ENCODE measurements at places on chromosomes 5 and 9.
A peak's percentile ranks its signal among the peaks of the same experiment; 100 is the strongest.

GRCh38 chr9:74691058-74691457 lies 193.9 kb downstream of the RORB start:
- DNase-seq, result no peak

DNA sequence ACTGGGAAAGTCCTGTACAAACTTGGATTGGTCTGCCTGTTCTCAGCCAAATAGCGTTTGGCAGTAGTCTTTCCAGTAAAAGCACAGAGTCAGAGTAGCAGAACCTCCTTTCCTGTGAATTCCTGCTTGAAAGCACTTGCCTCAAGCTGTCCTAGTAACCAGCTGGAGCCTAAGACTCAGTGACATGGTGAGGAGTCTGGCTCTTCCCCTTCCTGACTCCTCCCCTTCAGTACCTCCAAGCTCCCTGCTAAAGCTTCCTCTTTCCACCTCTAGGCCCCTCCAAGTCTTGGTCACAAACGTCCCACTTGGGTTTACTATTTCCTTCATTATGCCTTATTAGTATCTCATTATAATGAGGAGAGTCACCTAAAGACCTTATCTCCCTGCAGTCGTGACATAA lies 21.4 kb upstream of the FAM81B start:
- DNase-seq, result no peak

- DNase-seq, result no peak
Measured at GRCh38 chr9:114124666-114125475, 25.8 kb upstream of the KIF12 start.

DNA sequence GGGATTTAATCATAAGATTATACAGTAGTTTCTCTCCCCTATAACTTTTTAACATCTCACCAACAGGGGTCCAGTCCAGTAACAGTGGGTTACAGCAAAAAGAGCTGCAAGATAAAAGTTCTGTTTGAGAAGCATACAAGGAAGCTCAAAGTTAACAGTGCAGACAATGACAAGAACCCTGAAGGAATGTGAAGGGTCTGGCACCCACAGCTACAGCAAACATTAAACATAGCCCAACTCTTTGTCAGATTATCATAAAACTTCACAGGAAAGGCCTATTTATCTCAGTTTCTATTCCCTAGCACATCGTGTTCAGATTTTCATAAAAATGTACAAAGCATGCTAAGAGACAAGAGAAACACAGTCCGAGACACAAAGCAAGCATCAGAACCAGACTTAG lies 309.4 kb downstream of the DIRAS2 start:
- DNase-seq, result no peak

DNA sequence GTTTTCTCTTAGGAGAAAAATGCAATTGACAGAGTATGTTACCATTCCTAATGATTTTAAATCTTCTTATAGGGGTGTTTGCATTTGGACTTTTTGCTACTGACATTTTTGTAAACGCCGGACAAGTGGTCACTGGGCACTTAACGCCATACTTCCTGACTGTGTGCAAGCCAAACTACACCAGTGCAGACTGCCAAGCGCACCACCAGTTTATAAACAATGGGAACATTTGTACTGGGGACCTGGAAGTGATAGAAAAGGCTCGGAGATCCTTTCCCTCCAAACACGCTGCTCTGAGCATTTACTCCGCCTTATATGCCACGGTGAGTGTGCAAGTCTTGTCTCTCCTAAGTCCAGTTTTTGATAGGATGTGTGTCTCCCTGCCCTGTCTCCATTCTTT lies 75.7 kb downstream of the BAAT start:
- no peak for DNase-seq

- peak; percentile 41 for DNase-seq
Measured at GRCh38 chr9:95494022-95494415, 22.8 kb downstream of the PTCH1 start.

DNA sequence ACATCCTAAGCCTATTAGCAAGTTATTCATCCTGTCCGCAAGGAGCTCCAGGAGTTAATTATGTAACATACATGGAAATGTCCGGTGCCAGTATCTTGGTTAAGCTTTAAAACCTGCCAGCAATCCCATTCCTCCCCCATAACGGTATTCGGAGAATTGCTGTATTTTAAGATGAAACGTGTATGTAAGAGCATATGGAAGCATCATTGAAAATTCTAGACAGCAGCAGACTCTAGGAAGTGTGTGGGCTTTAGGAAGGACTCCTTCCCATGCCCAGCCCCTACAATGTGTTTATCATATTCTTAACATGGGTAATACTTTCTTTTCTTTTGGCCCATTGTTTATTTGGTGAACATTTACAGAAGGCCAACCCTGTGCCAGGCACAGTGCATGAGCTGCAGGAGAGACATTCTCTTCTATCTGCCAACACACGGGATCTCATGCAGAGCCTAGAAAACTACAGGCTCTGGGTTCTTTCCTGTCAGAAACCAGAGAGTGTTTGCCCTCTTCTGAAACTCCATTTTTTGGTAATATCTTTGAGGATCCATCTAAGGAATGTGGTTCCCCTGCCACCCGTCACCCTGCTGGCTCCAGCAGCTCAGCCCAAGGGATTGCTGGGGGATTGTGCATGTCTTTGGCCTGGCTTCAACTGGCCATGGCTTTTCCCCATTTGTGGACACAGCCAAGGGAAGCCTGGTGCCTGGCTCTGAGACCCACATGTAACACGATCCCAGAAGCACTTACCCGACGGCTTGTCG lies 15.1 kb downstream of the ANGPTL2 start:
- no peak for DNase-seq

DNA sequence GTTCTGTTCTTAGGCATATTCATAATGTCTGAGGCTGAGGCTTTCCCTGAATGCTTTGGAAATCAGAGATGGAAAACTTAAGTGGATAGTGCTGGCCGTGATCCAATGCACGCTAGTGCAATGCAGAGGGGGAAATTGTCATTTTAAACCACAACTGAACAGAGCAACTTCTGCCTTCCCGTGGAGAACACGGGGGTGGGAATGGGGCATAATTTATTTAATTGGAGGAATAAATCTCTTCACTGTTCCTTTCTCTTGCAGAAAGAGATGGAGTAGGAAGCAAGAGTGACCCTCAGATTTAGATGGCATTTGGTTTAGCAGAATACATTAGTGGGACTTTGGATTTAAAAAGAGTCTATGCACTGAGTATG lies 22.9 kb upstream of the NREP start:
- DNase-seq, result no peak

Measured in stimulated activated CD4-positive, alpha-beta T cell treated with anti-CD3 and anti-CD28 coated beads, TNF-alpha, amount 100 ng/mL, for 48 hours (primary cell).